Activated CD4-positive, alpha-beta T cell treated with anti-CD3 and anti-CD28 coated beads, Interleukin-2, amount 50 U/mL, for 4 hours (primary cell): ENCODE measurements at places on chromosomes 2 and 18.

GRCh38 chr18:12597760-12598159 lies 60.1 kb downstream of the SPIRE1 start:
- no peak for DNase-seq

DNA sequence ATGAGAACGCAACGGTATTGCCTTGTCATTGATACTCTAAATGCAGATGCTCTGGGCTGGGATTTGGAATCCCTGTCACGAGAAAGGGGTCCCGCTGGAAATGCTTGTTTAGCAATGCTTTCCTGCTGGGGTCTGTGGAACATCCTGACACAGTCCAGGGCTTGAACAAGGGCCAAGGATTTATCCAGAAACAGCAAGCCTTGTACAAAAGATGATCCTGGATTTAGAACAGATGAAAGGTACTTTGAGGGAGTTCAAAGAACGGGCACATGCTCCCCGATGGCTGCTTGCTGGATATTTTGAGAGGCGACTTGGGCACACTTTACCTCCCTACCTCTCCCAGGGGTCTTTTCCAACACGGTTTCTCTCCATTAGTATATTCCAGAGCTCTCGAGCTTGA lies 108.1 kb upstream of the CELF4 start:
- DNase-seq: no peak

DNA sequence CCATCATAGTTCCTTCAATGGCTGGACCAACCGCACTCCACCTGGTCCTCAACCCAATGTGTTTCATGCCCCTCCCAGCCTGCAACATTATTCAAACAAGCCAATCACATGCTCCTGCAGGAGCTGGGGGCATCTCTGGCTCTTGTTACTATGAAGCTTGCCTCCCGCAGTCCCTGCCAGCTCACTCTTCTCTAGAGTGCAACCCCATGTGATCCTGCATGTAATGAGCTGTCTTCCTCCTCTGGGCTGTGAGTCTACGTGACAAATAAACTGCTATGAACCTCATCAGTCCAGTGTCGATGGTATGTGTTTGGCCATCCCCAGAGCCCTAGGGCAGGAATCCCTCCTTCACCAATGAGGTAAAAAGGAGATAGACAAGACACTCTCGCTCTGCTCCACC lies 15.8 kb upstream of the BOD1L2 start:
- DNase-seq: no peak

GRCh38 chr2:237980087-237980486 lies 13.3 kb downstream of the UBE2F start:
- no peak for DNase-seq

DNA sequence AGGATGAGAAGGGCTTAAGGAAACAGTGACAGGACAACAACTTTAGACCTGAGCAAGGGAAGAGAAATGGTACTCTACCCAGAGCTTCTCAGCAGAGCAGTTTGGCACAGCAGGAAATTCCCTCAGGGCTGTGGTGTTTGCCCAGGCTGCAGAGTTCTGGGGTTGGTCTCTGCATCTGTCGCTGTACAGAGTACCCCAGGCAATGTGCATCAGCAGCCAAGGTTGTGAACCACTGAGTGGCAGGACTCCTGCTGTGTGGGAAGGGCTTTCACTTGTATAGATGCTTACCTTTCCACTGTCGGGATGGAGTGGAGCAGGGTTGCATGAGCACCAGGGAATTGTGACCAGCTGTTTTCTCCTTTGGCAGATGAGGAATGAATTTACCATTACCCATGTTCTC lies 21.2 kb downstream of the STAMBP start:
- DNase-seq: no peak
